ENCODE measurements at places on chromosomes 7 and 10.
A peak's percentile ranks its signal among the peaks of the same experiment; 100 is the strongest.

- no peak for DNase-seq
These were observed 9.0 kb downstream of the GTF2IRD1 start for GRCh38 chr7:74462707-74463100.

- no peak for DNase-seq
These were observed 15.6 kb downstream of the SMURF1 start for GRCh38 chr7:99128076-99128950.

DNA sequence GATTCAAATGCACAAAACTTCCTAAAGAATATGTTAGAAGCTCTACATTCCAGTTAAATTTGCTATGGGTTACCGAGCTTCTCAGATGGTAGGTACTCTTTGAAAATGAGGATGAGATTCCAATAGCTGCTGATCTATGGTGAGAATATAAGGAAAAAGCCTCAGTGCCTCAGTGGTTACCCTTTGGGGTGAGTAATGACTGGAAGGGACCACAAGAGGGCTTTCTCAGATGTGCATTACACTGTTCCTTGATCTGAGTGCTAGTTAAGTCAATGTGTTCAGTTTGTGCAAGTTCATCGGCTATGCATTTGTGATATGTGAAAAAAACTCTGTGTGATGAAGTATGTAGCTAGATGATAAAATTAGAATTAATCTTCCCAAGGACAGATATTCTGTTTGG, 3.5 kb downstream of the NRCAM start:
- DNase-seq = peak; percentile 32

- DNase-seq = no peak
These were observed 307.8 kb downstream of the GPR37 start for GRCh38 chr7:124457841-124458240.

DNA sequence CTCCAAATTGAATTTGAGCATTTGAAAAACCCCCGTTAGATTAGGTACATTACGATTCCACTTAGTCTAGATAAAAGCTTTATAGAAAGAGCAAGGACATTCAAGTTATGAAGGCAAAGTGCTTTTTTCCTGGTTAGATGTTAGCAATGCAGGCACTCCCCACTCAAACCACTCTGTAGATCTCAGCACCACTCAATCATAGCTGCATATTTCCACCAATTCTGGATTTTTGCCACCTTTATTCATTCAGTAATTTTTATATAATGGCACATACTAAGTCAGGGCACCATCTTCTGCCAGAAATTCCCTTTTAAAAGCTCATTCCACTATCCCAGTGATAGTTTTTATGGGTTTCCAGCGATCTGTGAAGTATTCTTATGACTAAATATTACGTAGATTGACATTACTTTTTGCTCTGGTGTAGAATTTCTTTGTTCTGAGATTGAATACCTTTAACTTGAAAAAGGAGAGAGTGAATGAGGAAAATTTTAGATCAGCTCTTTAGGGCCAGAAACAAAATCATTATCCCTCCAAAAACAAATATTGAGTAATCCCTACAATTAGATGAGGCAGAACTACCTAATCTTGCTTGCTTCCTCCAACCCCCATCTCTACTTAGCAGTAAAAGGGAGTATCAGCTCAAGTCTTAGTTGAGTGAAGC, 51.6 kb downstream of the RNLS start:
- DNase-seq = no peak

GRCh38 chr10:48523820-48524758, 80.8 kb downstream of the ARHGAP22 start:
- no peak for DNase-seq

- no peak for DNase-seq
These were observed 27.3 kb upstream of the MACC1 start for GRCh38 chr7:20244334-20245120.

DNA sequence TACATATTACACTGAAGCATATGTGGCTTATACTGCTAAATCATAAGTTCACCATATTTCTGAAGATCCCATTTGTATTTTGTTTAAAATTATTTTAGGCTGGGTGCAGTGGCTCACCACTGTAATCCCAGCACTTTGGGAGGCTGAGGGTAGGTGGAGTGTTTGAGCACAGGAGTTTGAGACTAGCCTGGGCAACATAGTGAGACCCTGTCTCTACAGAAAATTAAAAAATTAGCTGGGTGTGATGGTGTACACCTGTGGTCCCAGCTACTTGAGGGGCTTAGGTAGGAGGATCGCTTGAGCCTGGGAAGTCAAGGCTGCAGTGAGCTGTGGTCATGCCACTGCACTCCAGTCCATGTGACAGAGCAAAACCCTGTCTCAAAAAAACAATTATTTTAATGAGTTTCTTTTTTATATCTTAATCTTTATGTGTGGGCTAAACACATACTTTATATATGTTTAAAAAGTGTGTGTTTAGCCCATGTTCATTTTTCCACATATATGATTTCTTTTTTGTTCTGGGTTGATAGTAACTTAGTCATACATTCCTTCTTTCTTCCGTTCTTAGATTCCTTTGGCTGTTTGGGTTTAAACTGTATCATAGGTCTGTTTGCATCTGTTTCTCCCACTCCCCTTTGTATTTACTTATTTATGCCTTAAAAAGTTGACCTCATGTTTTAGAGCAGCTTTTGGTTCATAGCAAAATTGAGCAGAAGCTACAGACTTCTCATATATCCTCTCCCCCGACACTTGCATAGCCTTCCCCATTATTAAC, 33.5 kb downstream of the RSBN1L start:
- DNase-seq = no peak

DNA sequence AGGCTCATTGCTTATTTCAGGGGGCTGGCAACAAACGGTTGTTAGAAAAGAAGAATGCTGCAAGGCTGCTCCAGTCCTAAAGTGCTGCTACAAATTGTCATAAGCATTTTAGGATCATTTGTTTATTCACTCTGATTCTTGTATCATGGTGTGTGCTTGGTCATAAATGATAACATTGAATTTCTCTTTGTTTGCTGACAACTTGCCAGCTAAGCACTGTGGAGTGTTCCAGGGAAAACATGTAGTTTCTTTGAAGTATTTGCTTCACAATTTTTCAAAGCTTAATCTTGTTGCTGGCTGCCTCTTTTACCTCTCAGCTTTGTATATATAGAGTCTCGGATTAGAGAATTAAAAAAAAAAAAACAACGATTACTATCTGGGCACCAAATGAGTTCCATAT, 263.0 kb downstream of the PHF14 start:
- no peak for DNase-seq

GRCh38 chr10:43061760-43062159, 15.1 kb upstream of the RET start:
- DNase-seq = no peak

All from Jurkat, Clone E6-1 (cell line).